Lung microvascular endothelial cell (primary cell): ENCODE measurements at places on chromosomes 7 and 10.

DNA sequence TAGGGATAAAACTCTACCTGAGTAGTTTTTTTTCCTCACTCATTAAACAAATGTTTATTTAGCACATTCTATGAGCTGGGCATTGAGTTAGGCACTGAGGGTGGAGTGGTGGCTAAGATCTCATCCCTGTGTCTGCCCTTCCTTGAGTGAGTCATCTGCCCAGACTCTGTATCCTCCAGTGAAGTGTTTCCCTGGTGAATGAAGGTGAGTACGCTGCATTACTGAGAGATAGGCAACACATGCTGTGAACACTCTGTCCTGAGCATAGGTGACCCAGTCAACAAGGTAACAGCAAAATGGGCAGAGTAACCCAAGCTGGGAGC is 5.8 kb downstream of the PITX3 start:
- DNase-seq = no peak

- DNase-seq = peak; percentile 5
Measured at GRCh38 chr10:61063901-61064300, 119.9 kb upstream of the RHOBTB1 start.

GRCh38 chr7:39228946-39229345 is 251.2 kb downstream of the POU6F2 start:
- DNase-seq = no peak

DNA sequence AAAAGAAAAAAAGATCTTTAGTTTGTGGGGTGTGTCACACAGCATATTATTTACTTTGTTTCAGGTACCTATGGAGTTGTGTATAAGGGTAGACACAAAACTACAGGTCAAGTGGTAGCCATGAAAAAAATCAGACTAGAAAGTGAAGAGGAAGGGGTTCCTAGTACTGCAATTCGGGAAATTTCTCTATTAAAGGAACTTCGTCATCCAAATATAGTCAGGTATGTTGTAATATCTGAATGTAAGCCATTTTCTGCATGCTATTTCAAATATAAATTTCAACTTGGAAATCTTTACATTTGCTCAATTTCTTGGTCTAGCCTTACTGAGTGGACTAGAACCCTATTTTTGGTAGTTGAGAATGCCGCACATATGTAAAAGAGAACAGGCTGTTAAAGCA is 6.4 kb downstream of the CDK1 start:
- DNase-seq = no peak

- no peak for DNase-seq
Measured at GRCh38 chr10:123103944-123104343, 31.8 kb upstream of the HMX3 start.

- DNase-seq = no peak
Measured at GRCh38 chr7:143229054-143229790, 7.4 kb downstream of the TAS2R40 start.
